ENCODE measurements at places on chromosomes 2 and 18.

DNA sequence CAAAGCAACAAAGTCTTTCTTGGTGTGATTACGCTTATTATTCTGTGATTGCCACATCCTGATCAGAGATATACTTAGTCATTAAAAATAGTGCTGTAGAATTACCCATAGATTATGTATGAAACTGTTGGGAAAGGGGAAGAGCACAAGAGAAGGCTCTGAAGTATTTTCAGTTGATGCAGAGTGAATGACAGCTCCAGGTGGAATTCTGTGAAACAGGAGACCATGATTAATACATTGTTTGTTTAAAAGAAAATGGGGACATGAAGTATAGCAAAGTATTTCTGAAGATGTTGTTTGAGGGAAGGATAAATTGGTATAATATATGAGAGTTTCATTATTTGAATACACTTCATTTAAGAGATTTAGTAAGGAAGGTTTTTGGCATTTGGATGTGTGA, 307.6 kb upstream of the CDH20 start:
- DNase-seq, result no peak

DNA sequence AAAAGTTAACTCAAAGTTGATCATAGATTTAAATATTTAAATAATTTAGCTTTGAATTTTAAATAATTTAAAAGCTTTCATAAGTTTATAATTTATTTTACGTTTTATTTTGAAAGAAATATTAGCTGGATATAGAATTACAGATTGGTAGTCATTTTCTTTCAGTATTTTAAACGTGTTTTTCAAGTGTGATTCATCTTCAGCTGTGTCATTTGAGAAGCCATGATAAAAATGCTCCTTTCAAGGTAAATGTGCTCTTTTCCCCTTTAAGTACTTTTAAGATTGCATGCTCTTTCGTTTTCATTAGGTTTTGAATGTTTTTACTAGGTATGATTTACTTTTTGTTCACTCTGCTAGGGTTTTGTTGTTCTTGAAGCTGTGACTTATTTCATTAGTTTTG, 116.8 kb upstream of the FIGN start:
- DNase-seq, result no peak

GRCh38 chr2:54594048-54594447, 129.4 kb upstream of the EML6 start:
- no peak for DNase-seq

DNA sequence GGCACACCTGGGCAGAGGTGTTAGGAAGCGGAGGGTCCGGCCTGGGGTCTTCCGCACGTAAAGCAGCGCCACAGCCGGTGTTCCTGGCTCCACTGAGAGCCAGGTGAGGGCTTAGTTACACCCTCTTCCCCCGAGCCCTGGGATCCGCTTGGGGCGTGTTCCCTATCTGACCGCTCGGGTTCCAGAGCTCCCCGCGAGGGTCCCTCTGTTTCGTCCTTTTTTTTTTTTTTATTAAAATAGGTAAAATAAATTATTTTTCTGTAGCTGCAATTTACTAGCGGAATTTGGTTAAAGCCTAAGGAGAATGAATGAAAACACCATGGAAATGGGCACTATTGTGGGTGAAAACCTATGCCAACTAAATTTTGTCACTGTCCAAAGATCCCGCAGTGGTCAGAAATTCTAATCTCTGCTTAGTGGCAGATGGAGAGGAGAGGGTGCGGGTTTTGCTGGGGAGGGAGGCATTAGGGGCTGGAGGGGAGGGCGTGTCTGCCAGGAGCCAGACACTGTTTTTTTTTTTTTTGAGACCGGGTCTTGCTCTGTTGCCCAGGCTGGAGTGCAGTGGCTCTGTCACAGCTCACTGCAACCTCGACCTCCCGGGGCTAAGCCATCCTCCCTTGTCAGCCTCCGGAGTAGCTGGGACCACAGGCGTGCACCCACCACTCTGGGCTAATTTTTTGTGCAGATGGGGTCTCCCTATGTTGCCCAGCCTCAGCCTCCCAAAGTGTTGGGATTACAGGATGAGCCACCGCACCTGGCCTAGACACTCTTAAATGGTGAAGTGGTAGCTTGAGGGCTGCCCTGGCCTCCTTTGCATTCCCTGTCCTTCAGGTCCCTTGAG, 834 bp downstream of the PDCL3 start:
- DNase-seq, result no peak

DNA sequence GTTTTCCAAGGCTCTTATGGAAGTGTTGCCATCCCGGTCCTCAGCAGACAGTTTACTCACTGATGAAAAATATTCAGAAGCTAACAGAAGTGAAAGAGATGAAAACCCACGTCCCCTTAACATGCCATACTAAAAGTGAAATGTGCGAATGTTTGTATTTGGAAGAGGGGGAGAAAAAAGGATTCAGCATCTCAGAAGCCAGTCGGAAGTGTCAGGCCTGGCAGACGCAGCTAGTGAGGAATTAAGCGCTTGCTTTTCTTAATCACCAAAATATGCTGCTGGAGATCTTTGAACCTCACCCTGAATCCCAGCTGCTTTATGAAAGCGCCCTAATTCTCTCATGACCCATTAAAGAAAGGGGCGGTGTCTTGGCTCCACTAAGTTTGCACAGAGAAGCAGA, 653.7 kb downstream of the DCDC2C start:
- no peak for DNase-seq

- DNase-seq, result no peak
These were observed 620.3 kb upstream of the POU3F3 start for GRCh38 chr2:104233591-104233990.

DNA sequence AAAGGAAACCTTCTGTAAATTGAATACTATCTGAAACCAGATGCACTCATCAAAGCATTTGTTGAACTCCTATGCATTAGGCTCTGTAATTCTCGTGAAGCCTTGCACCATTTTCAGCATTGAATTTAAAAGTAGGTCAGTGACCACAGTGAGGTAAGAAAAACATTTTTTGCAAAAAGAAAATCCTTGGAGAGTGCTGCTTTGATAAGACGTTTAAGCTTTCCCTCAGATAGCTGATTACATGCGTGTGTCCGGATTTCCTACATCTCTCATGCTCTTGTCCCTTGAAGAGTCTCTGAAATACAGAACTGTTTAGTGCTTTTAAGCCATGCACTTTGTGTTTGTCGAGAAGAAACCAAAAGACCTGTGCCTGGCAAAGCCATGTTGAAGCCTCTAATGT, 113.6 kb downstream of the FMNL2 start:
- DNase-seq, result no peak

DNA sequence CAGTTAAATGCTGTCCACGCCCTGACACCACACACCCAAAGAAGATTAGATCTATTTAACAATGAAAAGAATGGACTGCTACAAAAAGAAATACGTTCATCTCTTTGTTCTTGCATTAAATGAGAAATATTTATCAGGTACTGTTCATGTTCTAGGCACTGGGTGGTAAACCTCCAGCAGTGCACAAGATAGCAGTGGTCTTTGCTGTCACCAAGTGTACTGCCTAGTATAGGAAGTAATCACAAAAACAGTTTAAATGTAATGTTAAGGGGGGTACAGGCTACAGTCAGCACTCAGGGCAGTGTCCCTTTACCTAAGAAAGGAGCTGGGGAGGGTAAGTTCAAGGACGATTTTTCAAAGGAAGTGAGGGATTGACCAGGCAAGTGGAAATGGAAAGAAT, 443.6 kb downstream of the PARD3B start:
- no peak for DNase-seq

DNA sequence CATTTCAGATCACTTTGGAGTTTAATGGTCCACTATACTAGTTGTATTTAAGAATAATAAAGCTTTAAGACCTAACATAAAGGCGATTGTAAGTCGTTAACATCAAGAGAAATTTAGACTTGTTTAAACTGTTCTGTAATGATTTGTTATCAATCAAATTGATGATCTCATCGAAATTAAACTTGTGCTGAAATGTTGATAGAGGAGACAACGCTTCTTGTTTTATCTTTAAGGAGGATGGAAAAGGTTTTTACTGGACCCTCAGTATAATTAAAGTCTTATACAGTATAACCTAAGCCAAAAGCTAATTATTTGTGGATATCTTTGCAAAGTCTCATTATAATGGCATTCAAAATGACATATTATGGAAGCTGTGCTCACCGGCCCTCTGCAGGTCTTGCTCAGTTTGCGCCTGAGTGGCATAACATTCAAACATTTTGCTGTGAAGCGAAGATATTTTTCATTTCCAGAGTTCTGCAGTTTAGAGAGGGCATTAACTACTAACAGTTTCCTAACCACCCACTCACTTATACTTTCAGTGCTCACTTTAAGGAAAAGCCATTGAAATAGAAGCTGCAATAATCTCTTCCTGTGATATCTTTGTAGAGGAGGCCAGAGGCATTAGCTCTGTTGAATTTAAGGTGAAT, 1.4 kb upstream of the SERTAD2 start:
- peak; percentile 36 for DNase-seq

DNA sequence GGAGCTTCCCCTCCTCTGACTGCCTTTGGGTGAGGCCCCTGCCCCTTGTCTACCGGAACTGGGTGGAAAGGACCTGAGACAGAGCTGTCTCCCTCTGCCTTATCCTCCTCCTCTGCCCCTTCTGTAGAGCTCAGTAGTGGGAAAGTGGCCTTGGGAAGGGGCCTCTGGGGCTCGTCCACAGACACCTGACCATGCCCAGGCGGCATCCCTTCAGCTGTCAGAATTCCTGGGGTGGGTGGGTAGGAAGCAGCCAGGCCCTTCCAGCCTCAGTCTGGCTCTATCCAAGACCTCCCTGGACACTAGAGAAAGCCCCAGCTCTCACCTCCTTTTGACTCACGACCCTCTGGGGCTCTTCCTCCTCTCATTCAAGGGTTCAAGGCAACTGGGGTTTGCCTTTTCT, 35.6 kb downstream of the B3GNT2 start:
- no peak for DNase-seq

DNA sequence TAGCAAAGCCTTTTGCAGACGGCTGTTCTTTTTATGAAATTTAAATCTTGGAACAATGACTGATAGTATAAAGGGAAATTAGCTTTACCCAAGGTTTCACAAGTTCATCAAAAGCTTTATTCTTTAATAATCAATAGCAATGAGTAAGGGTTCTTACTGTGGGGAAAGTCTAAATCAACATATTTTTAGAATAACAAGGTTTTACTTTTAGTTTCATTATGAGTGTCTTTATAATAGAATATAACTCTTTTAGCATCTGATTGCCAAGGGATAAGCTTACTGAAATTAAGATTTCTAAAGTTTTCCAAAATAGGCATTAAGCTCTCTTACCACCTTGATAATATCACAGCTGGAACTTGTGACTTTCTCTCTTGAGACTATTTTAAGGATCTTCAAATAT, 1489.7 kb downstream of the LRP1B start:
- DNase-seq, result no peak

- DNase-seq, result no peak
These were observed 125.8 kb upstream of the HNMT start for GRCh38 chr2:137838255-137839092.

- DNase-seq, result no peak
These were observed 101.2 kb downstream of the LTBP1 start for GRCh38 chr2:33047939-33048338.

DNA sequence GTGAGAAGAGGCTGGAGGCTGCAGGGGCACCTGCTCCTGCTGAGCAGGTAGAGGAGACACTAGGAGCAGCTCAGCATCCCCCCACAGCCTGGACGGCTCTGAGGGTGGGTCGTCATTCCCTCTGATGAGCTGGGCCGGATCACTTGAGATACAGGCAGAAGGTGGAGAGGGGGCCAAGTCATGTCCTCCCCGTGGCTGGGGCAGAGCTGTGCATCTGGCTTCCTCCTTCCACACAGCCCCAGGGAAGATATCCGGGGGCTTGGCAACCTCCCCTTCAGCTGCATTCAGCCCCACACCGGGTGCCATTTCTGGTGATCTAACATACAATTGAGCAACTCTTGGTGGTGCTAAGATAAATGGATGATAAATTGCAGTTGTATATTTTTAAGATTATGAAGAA, 236.9 kb downstream of the LDLRAD4 start:
- no peak for DNase-seq

DNA sequence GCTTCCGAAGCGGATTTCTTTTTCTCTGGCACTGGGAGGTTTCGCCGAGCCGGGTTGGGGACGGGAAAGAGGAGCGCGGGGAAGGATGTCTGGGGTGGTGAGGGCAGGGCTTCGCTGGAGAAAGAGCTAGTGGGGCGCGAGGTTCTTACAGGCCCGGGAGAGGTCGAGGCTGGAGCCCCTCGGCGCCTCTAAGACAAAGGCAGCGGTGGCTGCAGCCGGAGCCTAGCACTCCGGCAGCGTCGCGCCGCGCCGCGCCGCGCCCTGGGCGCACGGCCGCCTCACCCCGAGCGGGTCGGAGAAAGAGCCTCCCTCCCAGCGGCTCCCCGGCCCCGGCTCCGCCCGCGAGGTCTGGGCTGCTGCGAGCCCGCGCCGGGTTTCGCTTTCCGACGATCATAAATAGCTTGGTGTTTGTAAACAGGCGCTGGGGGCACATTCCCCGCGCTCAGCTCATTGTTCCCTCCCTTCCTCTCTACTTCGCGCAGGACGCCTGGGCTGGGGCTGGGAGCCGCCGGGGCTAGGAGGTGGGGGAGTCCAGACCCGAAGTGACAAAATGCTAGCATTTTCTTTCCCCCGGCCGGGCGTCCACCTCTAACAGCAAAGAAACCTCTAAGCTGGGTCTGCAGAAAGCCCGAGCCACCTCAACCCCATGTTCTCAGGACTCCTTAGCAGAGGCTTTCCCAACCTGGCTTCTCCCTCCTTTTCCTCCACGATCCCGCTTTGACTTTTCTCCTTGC, 813 bp upstream of the MEIS1 start:
- no peak for DNase-seq

DNA sequence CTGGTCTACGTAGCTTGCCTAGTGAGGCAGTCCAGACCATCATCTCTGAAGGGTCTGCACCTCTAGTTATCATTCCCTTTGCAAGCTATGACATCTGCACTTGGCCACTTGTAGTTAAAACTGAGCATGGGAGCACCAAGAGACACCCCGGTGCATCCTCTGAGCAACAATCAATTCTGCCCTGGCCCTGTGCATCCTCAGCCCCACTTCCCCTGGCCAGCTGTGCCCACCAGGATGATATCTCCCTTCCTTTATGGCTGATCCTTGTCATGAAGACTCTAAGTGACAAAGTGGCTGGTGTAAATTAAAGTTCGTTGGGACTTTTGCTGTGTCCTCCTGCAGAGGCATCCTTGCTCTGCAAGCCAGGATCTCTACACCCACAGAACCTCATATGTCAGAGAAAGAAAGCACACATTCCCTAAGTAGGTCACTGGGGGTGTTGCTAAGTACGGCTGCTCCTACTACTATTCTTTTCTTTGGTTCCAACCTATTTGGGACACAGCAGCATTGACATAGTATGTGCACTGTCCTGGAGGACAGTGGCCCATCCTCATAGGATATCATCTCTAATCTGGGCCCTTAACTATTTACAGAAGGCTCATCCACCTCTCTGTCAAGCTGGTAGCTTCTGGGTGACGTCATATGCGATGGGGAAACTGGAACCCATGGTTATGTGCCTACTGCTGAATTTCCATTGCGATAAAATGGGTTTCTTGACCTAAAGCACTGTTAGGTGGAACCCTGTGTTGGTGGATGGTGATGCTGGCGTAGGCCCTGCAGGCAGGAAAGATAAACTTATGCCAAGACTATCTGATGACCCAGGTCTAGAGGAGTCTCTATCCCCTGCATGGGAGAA, 384.3 kb upstream of the ID2 start:
- DNase-seq, result no peak
